ENCODE measurements at places on chromosomes 7 and 10.

GRCh38 chr10:78720091-78720490, 348.7 kb upstream of the ZMIZ1 start:
- DNase-seq = no peak

GRCh38 chr10:22478555-22479334, 133.4 kb downstream of the SPAG6 start:
- DNase-seq = no peak

DNA sequence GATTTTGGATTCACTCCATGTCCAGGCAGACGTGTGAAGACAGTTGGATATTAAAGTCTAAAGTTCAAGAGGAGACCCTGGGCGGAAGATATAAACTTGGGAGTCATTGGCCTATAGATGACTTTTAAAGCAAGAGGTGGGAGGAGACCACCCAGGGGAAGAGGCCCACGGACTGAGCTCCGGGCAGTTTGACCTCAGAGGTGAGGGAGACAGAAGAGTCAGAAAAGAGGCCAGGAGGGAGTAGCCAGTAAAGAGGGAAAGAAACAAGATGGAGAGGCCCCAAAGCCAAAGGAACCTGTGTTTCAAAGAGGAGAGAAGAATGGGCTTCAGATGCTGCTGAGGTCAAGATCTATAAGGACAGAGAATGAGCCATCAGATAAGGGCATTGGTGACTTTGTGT, 11.4 kb downstream of the CARD11 start:
- DNase-seq = no peak

- no peak for DNase-seq
Measured at GRCh38 chr7:14825912-14826311, 76.6 kb downstream of the DGKB start.

- no peak for DNase-seq
Measured at GRCh38 chr7:3910054-3910453, 609.0 kb downstream of the SDK1 start.

DNA sequence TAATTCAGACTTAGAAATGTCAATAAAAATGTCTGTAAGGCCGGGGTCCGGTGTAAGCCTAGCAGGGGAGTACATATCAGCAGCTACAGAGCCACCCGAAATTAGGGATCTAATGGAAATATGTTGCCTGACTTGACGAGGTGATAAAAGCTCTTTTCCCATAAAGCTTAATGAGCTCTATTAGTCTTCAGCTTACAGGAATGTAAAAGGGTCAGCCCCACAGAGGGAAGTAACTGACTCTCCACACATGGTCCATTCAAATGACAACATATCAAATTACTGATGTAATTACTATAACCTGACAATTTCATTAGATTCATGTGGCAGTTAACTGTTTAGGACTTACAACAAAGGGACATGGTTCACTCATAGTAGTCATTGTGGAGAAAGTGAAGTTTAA, 62.3 kb downstream of the ATE1 start:
- no peak for DNase-seq

All from stimulated activated CD4-positive, alpha-beta T cell treated with anti-CD3 and anti-CD28 coated beads, TNF-alpha, amount 100 ng/mL, for 48 hours (primary cell).